ENCODE measurements at places on chromosomes 7 and 10.

DNA sequence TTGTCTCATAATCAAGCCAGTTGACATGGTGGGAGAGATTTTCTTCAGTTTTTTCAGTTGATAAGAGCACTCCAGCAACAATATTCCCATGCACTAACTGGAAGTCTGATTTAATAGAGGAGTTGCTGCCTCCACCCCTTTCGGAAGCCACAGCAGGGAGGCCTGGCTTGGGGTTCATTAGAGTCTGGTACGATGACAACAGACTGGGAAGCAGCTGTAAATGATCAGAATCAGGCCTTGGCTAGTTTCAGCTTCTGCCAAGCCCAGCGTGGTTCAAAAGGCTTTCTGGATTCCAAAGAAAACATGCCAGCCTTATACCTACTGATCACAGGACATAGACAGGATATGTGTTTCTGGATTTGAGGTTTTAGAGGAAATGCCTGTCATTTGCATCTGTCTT, 274.0 kb downstream of the CSTF2T start:
- DNase-seq, result no peak

DNA sequence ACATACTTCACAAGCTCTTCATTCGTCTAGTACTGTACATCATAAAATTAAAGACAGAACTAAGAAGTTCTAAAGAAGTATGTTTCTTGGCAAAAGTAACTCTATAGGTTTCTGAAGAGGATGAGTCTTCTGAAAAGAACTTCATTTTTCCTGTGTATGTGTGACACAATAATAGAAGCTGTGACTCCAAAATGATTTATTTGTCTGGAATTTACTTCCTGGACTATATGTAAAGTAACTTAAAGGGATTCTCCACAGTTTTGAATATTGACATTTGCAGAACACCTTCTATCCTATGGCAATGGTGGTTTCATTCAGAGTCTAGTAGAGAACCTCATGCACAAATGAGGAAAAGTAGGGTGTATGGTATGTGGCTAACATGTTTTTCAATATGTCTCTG, 19.8 kb upstream of the CLDN12 start:
- no peak for DNase-seq

DNA sequence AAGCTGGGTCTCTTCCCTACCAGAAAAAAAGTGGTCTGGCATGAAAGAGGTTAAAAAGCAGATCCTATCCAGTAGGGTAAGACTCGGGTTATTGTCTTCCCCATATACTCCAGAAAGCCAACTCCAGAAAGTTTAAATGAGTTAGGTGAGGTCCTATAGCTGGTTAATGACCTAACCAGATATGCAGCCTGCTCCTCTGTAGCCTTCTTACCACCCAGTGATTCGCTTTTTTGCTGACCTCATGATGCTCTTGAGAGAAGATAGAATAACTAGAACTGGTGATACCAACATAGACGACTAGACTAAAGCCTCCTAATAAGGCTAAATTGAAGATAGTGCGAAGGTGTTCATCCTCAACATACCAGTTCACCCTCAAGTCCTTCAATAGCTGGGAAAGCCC, 675 bp upstream of the GIMAP1 start:
- DNase-seq, result no peak

GRCh38 chr7:64045301-64046040, at the start of gene ZNF727:
Gene ZNF727 (plus strand): TSS chr7:64045434. CDS start chr7:64045622, 188 bp downstream.
- DNase-seq, result no peak

DNA sequence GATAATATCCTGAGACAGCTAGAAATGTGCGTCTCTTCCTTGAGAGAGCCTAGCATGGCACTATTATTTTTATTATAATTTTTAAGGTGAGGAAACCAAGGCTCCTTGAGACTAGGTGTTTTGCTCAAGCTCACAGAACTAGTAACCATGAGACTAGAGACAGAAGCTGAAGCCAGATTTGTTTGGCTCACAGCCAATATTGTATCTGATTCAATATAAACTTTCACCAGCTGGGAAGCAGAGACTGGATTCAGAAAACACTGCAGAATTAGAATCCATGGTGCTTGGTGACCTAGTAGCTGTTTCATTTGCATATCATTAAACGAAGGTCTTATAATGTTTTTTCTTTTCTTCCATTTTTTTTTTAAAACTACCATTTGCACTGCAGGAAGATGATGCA, 64.4 kb downstream of the DNAJB9 start:
- DNase-seq, result no peak

GRCh38 chr10:6973899-6974298, 393.8 kb upstream of the PRKCQ start:
- DNase-seq, result peak; percentile 22

DNA sequence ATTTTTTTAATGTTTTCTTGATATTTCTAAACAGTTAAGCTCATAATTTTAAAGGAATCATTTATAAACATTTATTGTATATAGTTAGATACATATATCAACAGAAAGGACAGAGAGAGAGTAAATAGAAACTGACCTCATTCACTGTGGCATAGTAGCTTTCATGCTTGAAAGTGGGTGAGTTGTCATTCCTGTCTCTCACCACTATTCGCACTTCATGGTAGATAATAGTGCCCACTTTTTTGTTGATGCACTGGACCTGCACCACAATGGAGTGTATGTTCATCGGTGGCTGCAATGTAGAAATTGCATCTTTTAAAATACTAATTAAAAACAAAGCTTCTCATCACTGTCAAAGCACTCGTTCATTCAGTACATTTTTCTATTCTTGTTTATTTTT, 432.0 kb downstream of the PCDH15 start:
- no peak for DNase-seq

DNA sequence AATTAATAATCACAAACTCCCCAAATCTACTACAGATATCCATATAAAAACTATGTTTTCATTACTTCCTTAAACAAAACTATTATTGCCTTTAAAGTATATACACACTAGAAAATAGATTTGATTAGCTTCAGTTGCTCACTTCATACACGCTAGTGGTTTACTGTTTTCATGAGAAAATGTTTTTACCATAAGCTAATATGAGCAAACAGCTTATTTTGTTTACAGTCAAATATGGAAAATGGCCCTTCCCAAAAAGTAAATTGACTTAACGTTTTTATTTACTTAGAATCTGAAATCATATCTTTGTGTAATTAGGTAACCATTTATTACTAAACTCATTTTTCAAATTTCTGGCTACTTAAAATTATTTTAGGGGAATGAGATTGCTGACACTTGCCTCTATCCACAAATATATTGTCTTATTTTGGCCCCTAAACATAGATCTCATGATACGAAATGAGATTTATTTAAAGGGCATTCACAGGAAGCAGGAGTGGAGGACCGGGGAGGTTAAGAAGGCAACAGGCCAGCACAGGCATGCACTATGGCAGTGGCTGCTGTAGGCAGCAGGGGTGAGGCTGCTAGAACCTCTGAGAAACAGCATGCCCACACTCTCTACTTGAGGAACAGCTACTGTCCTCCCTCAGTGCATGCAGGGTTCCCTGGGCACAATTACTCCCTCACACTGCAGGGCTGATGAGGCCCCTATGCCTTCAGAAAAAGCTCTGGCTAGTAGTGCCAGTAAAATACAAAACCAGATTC, 29.6 kb upstream of the SOSTDC1 start:
- no peak for DNase-seq

- no peak for DNase-seq
Observed at GRCh38 chr7:18390535-18390907, 105.0 kb upstream of the HDAC9 start.

DNA sequence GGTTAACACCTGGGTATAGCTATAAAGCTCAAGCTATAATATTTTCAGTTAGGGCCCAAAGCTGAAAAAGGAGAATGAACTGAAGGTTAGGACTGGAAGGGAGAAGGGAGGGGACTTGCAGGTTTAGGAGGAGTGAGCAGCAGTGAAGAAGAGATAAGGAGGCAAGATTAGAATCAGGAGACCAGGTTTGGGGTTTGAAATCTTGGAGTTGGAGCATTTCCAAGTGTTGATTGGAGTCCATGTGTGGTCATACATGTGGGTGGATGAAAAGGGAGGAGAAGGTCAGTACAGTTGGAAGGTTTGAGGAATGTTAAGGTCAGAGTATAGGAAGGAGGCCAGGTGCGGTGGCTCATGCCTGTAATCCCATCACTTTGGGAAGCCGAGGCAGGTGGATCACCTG, 8.6 kb upstream of the ANLN start:
- DNase-seq, result no peak

- no peak for DNase-seq
Observed at GRCh38 chr10:113099431-113100183, 149.6 kb downstream of the TCF7L2 start.

GRCh38 chr10:76576276-76576962, 1061.2 kb downstream of the KCNMA1 start:
- DNase-seq, result no peak

DNA sequence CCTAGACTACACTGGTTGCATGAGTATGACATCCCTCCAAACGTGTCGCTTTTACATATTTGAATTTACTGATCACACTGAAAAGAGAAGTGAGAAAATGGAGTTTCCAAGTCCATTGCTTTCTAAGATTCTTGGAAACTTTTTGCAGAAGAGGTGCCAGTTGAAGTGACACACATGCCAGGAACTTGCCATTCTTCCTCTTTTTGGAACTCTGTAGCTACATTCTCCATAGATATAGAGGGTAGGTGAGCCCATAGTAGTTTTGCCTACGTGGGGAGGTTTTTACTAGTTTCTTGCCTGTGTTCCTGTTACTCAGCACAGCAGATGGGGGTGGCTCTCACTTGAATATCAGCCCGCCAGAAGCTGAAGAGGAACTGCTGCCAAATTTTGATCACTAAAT, 286.6 kb upstream of the NRP1 start:
- no peak for DNase-seq

GRCh38 chr7:70410134-70410750, 721.7 kb upstream of the GALNT17 start:
- no peak for DNase-seq

DNA sequence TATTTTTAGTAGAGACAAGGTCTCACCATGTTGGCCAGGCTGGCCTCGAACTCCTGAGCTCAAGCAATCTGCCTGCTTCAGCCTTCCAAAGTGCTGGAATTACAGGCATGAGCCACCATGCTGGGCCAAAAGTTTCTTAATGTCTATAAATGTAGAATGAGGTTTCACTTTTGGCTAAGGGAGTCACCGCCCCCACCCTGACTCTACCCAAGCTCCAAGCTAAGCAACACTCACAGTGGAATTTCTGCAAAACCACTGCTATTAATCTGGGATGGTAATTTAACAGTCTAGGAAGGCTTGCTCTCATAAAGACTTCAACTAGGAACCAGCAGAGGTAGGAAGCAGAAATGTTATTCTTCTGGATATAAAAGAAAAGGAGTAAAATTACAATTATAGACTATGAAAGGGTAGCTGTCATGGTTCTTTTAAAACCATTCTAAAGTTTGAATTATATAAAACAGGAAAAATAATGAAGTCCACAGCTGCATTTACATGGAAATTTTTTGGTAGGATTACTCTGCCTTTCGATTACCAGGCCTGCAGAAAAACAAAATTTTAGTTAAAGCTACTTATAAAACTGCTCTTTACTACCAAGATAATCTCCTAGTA, 211.6 kb downstream of the SFMBT2 start:
- no peak for DNase-seq

DNA sequence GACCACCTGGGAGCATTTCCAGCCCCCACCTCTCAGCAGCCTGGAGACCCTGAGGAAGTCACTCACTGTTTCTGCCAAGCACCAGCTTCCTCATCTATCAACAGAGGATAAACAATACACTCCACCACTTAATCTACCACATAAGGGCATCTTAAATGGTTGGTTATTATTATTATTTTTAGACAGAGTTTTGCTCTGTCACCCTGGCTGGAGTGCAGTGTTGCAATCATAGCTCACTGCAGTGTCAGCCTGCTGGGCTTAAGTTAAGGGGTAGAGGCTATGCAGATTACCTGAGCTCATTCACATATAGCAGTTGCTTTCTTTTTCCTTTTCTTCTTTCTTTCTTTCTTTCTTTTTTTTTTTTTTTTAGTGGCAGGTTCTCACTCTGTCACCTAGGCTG, 59.5 kb upstream of the ELN start:
- DNase-seq, result no peak

Data from CD8-positive, alpha-beta memory T cell (primary cell).